ENCODE measurements at places on chromosomes 12 and 14.
A peak's percentile ranks its signal among the peaks of the same experiment; 100 is the strongest.

DNA sequence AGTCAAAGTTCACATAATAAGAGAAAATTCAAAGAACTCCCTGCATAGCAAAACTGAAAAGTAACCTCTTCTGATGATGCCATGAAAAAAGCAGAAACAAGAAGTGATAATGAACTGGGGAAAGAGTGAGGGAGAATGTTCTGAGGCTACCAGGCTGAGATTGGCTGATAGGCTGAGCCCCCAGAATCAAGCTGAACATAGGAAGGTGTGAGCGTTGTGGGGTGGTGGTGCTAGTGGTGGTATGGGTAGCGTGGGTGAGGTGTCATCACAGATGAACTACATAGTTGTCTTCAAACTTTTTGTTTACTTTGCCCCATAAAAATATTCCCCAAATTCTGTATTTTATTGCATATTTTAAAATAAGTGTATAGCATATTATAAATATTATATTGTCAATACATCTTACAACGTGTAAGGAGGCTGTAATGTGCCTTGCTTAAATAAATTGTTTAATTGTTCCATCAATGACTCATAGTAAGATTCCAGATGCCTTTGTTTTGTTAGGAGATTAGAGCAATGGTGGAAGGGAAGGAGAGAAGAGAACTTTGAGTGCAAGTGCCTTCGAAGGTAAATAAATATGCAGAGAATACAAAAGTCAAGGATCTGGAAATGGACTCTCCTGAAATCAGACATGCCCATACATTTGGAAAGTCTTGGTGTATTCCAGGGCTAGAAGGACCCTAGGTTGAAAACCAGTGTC is 15.8 kb upstream of the CFAP54 start:
- no peak for DNase-seq

GRCh38 chr14:67192366-67192765 is 3.1 kb downstream of the GARIN2 start:
- DNase-seq = no peak

DNA sequence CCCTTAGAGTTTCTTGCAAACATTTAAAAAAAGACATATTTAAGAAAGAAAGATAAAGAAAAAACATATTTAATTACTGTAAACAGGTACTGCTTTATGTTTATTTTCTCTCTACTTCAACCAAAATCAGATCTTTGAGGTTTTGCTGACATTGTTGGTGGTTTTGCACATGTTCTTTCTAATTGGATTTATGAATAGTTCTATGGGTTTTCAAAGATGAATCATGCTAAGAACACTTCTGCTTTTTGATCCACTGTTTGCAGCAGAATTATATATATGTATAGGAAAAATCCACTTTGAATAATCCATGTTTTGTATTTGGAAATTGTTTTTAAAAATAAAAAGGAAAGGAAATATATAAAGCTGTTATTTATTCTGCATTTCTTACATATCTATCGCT is 78.4 kb downstream of the FRMD6 start:
- DNase-seq = peak; percentile 0

DNA sequence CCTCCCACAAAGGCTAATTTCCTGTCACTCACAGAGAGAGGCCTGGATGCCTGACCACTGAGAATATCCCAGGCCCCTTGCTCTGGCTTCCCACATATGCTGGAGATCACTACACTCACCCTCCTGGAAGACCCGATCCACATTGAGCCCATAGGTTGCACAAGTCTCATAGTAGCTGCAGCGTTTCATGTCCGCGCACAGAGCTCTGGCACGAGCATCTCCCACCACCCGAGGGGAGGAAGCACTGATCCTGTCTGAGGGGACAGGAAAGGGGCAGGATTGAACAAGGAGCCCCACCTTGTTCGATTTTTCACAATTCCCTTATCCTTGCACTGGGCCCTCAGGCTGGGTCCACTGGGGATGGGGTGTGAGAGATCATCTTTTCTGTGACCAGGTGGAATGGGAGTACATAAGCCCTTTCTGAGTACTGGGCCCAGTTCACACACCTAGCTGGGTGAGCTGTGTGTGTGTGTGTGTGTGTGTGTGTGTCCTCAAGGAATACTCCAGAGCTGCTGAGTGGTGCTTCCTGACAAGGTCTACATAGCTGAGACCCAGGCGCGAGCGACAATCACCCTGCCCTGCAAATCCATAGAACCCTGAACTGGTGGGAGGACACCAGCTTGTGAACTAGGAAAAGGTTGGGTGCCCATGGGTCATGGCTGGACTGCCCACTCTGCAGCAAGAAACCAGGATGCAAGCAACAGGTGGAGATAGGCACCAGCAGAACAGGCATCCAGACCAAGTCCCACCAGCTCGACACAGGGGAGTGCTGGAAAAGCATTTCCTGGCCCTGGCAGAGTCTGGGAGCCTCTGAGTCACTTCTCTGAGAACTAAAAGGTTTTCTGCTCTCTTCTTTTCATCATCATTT is 5.6 kb downstream of the AGAP2 start:
- DNase-seq = no peak

GRCh38 chr14:36424478-36425102 is 95.4 kb downstream of the NKX2-1 start:
- no peak for DNase-seq

Measured in fibroblast of the aortic adventitia (primary cell).